GM12878 (cell line): ENCODE measurements at places on chromosomes 13 and 19.

- DNase-seq, result no peak
Observed at GRCh38 chr19:33676999-33677665, 55.4 kb downstream of the CHST8 start.

DNA sequence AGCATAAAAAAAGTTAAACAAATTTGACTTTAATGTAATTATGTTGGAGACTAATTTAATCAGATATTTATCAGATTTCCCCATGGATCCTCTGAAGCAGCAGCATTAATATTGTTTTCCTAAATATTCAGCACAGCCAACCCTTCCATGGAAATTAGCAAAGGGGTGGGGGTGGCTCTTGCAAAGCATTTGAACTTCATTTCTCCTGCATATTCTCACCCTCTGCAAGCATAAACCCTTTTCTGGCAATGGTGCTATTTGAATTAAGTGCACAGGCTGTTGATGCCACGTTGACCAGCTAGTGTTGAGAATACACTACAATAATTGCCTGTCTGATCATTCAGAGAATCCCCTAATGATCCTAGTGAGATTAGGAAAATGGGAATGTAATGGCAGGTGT, 488.1 kb upstream of the KLF12 start:
- no peak for DNase-seq

DNA sequence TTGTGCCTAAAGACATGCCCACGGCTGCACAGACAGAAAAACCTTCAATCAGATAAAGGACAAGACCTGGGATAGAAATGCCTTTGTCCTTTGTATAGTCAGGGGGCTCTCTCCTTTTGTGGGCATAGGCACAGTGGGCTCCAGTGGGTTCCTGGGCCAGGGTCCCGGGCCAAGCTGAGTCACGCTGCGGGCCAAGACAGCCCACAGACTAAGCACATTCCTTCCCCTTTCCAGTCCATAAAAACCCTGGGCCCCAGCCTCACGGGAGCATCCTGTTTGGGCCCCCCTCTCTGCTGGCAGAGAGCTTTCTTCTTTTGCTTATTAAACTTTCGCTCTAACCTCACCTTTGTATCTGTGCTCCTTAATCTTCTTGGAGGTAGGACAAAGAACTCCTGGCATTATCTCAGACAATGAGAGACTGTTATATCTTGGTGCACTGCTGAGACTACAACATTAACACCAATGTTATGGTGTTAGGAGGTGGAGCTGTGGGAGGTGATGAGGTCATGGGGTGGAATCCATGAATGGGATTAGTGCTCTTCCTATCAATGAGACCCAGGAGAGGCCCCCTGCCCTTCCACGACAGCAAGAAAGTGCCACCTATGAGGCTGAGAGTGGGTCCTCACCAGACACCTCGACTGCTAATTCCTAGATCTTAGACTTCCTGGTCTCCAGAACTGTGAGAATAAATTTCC, 20.8 kb upstream of the FBXL3 start:
- DNase-seq, result no peak

DNA sequence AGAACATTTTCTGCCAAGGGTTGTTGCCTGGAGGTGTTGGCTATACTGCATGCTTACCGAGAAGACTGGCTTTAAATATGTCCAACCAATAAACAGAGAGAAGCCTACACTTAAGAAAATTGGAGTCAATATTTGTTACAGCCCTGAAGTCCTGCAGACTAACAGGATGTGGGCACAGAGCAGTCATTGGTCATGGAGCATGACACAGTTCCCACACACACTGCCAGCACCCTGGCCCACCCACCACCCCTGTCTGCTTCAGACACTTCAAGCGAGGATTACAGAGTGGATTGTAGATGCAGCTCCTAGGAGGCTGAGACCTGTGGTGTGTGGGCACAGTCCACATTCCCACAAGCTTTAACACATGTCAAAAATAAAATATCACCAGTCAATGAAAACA, 21.0 kb upstream of the SERP2 start:
- no peak for DNase-seq

DNA sequence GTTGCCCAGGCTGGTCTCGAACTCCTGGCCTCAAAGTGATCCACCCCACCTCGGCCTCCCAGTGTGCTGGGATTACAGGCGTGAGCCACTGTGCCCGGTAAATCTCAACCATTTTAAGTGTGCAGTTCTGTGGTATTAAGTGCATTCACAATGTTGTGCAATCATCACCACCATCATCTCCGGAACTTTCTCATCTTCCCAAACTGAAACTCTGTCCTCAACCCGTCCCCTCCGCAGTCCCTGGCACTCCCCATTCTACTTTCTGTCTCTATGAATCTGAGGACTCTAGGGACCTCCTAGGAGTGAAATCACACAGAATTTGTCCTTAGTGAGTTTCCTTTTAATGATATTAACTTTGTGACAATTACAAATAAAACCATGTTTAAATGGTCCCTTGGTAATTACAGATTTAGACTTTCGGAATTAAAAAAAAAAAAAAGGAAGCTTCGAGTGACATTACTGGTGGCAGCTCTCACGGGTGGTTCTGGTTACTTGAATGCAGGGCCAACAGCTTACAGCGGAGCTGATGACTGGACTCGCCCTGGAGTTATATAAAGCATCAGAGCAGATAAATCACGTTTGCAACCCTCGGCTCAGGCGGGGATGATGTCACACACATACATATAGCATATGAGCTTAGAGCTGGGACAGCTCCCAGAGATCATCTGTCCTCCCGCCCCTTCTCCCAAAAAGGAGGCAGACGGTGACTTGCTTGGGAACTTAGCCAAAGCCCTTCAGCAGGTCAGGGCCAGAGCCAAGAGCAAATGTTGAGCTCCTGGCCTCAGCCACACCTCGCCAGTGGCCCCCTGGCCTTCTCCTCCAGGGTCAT, 89.8 kb downstream of the ZNF557 start:
- no peak for DNase-seq

GRCh38 chr19:32914879-32915660, 45.5 kb upstream of the SLC7A9 start:
- no peak for DNase-seq

DNA sequence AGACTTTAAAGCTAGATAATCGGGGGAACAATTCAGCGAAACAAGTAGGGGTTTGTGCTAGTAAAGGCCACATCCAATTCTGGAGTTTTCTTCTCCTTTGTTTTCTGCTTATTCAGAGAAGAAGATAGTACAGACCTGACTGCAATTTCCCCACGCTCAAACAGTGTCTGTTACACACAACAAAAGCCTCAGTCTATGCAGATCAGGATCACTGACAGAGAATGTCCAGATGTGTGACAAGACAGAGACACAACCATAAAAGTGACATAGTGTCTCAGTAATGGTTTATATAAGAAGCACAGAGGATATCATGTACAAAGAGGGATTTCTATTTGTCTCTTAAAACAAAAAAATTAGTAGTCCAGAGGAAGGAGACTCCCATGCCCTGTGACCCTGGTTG, 70.7 kb upstream of the GTF3A start:
- DNase-seq, result no peak

DNA sequence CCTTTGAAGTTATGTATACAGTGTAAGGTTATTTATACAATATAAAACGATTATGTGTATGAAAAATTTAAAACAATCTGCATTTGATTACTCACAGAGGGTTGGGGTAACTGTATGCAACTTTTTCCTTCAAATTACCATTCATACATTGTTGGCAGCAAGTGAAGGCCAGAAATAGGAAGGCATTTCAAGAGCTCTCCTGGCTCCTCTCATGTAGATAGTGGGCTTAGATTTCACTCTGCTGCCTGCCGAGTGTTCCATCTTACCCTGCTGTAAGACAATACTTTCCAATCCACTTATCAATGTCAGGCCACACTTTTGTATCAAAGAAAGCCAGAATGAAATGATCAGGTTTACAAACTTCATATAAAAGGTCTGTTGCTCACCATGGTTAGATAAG, 245.2 kb downstream of the DNAJC15 start:
- no peak for DNase-seq

DNA sequence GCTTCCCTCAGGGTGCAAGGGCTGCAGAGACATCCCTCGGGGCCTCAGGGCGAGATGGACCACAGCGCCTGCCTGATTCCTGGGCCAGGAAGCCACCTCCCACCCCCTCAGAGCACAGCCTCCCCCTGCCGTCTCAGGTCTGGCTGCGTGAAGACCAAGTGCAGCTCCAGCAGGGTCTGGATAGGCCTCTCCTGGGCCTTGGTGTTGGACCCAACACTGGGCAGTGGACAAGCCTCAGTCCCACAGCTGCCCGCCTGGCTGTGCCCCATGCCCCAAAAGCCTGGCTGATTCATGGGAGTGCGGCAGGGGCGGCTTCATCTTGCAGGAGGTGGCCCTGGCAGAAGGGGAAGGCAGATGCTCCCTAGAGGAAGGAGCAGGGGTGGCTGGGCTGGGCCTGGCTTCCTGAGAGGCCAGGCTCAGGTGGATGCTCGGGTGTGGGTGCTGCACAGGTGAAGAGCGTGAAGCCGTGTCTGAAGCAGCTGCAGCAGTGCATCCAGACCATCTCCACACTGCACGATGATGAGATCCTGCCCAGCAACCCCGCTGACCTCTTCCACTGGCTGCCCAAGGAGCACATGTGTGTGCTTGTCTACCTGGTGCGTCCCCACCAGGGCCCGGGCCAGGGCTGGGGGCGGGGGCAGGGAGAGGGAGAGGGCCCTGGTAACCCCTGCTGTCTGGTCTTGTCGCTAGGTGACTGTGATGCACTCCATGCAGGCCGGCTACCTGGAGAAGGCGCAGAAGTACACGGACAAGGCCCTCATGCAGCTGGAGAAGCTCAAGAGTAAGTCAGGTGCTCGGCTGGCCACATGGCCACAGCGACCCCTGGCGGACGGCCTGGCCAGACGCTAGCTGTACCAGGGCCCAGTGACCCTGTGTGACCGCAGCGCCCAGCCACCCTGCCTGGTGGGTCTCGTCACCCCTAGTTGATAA, 21.7 kb downstream of the MAU2 start:
- DNase-seq, result no peak

DNA sequence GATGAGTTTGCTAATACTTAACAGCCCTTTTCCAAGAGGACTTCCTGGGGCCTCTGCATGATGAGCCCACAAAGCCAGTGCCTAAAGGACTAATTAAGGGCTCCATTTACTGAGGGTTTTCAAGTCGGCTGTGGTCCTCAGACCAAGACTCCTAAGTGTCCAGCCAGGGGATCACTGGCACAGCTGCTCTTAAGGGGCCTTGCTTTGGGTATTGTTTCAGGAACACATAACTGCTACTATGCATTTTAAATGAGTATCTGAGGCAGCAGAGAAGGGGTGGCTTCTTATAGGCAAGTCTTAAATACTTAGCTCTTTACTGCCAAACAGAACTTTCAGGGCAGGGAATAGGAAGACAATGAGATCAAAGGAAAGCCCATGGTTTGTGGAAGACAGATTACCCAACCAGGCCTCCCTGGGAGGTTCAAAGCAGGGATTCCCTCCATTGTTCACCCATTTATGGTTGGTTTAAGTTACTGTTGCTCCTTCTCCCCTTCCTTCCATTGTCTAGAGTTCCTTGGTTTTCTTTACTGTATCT, 61.9 kb downstream of the TNFRSF19 start:
- no peak for DNase-seq

DNA sequence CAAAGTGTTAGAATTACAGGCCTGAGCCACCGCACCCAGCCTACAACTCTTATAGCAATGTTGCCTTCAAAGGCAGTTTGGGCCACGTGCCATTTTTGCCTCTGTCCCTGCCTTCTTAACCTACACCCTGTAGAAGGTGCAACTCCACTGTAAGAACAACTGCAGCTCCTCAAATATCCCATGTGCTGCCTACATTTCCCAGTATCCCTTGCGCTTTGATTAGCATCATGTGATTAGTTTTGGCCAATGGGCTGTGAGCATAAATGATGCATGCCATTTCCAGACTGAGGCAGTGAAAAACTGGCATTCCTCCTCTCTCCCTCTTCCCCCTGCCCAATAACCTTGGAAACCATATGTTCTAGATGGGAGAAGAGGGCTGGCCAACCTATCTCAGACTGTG, 75.2 kb upstream of the MRI1 start:
- DNase-seq, result peak; percentile 19

GRCh38 chr13:114257014-114257413, 22.3 kb downstream of the CDC16 start:
- no peak for DNase-seq

DNA sequence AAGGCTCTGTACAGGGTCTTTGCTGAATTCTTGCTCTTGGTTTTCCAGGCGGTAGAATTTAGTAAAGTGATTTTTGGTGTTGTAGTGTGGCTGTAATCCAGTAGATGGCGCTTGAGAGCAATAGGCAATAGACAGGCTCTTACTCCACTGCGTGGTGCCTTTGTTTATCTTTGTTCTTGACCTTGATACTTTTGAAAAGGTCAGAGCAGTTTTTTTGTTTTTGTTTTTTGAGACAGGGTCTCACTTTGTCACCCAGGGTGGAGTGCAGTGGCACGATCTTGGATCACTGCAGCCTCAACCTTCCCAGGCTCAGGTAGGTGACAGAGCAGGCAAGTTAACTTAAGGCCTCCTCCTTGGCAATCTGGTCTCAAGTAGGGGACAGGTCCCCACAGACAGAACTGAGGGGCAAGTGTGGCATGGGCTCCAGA, 12.2 kb upstream of the LILRA5 start:
- DNase-seq, result no peak

GRCh38 chr13:67619351-67619994, 389.3 kb upstream of the PCDH9 start:
- DNase-seq, result no peak

- no peak for DNase-seq
Observed at GRCh38 chr13:97720896-97721295, 232.6 kb upstream of the IPO5 start.

DNA sequence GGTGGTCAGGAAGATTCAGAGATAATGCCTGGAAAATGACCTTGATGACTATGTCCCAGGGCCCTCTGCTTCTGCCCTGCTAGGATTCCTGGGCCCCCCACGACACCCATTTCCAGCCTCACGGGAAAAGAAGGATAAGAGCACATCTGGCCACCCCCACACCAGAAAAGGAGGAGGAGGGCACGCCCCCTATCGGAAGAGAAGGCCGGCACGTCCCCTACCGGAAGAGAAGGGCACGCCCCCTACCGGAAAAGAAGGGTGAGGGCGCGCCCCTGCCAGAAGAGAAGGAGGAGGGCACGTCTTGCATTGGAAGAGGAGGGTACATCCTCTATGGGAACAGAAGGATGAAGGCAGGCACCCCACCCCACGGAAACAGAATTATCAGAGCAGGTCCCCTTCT, 84.3 kb downstream of the IER2 start:
- DNase-seq, result no peak
